H1 (cell line): ENCODE measurements at places on chromosomes 5 and 9.

DNA sequence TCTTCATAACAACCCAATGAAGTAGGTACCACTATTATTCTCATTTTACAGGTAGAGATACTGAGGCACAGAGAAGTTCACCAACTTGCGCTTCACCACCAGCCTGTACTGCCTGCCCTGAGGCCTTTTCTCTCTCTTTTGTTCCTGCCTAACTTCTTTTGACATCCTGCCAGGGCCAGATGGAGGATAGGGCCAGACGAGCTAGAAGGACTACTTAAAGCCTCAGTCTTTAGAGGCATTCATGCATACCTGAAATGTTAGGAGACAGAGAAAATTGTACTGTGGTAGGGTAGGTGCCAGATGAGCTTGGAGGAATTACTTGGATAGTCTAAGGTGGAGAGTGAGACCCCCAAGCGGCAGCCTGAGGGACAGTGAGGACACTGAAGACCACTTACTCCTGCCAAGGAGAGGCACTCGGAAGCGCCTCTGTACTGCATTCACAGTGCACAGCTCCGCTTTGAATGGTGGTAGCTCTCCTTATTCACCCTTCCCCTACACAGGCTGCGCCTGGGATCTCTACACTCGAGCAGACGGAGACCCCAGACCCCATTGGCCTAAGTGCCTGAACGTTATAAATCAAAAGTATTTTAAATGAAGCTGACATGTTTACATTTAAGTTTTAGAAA, 6.2 kb upstream of the ORM1 start:
- no peak for DNase-seq

GRCh38 chr9:134293611-134294152, 32.6 kb upstream of the RXRA start:
- no peak for DNase-seq

DNA sequence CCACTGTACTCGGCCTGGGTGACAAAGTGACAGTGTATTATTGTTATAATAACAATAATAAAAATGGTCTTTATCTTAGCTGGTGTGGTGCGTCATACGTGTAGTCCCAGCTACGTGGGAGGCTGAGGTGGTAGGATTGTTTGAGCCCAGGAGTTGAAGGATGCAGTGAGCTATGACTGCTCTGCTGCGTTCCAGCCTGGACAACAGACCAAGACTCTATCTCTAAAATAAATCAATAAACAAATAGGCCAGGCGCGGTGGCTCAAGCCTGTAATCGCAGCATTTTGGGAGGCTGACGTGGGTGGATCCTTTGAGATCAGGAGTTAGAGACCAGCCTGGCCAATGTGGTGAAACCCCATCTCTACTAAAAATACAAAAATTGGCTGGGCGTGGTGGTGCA, 9.2 kb upstream of the DENND4C start:
- DNase-seq = no peak

DNA sequence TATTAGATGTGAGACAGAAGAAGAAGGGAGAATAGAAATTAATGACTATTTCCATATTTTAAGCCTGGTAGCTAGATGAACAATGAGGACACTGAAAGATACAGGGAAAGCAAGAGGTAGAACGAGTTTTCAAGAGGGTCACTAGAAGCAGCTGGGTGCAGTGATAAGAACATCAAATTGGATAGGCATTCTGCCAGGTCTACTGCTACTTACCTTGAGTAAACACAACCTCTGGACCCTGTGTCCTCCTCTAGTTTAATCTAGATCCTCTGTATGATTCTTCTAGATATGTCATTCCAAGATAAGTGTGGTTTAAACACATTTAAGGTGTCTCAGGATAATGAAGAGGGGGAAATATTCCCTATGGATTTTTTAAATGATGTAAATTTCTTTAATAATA, 31.2 kb downstream of the OTP start:
- no peak for DNase-seq

GRCh38 chr9:9478741-9479140, 1134.1 kb downstream of the PTPRD start:
- no peak for DNase-seq

GRCh38 chr5:149656576-149657182, 73.4 kb upstream of the PPARGC1B start:
- DNase-seq = peak; percentile 95

GRCh38 chr9:17088566-17088965, 46.3 kb upstream of the CNTLN start:
- no peak for DNase-seq

GRCh38 chr9:134276453-134277245, 49.6 kb upstream of the RXRA start:
- no peak for DNase-seq

GRCh38 chr9:123318202-123318601, 37.8 kb upstream of the CRB2 start:
- DNase-seq = no peak

- DNase-seq = no peak
Observed at GRCh38 chr5:44875661-44876605, 67.2 kb downstream of the MRPS30 start.

DNA sequence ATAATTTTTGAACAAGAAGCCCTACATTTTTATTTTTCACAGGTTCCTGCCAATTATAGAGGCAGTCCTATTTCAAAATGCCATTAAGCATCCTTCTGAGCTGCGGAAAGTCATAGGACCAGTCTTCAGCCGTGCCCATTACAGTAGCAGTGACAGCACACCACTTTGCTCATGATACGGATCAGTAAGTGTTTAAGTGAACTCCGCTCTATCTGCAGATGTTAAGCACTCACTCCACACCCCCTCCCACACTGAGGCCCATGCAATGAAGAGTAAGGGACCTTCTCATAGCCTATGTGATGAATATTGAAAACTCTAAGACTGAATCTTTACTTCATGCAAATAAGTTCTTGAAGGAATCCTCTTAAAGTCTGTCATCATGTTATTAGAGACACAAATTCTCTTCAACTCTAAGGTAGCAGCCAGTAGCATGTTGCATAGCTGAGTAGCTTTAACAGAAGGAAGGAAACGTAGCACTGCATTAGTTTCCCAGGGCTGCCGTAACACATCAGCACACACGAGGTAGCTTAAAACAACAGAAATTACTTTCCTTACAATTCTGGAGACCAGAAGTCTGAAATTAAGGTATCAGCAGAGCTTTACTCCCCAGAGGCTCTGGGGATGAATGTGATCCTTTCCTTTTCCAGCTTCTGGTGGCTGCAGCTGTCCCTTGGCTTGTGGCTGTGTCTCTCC, 20.3 kb upstream of the TAF11L2 start:
- DNase-seq = no peak

DNA sequence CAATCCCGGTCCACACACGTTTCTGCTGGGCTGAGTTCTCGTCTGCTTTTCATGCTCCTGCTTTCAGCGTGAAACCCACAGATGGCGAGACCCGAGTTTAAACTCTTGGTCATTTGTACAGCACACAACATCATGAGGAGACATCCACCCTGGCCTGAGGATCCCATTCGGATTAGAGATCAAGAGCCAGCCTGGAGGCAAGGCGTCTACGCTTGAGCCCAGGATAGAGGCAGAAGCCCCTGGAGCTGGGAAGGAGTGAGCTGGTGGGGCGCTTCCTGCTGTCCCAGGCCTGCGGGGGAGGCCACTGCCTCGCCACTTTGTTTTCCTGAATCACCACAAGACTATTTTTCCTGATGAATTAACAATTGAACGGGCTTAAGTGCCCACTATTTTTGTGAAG, 281.9 kb upstream of the IRX4 start:
- no peak for DNase-seq

DNA sequence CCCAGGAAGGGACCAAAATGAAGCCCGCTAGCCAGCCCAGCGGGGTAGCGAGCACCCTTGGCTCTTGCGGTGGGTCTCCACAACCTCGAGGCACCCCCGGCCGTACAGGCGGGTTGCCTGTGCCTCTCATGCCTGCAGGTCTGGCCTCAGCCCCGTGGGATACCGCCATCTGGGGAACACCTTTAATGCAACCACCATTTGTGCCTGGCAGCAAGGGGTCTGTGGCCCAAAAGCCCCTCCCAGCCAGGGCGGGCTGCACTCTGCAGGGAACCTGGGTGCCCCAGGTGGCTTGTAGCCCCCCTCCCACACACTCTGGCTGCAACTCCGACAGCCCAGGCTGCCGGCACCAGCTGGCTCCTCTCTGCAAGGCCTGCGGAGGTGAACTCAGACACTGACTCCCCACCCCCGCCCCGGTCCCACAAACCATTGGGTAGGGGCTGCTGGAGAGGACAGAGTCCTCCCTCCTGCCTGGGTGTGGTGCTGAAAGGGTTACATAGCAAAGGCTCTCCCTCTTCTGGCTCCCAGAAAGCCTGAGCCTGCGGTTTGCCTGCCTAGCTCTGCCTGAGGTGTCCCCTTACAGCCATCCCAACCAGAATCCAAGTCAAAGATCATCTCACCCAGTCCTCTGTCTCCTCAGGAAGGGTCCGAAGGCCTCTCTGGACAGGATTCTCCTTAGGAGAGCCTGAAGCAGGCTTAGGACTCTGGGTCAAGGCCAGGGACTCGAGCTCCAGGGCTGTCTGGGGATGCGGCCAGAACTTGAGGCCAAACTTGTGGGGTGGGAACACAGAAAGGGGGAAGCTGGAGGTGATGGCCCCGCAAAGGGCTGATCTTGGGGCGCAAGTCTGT, 109.4 kb downstream of the PSD2 start:
- peak; percentile 15 for DNase-seq

GRCh38 chr5:83406906-83407305, 64.6 kb upstream of the VCAN start:
- DNase-seq = no peak
